ENCODE measurements at places on chromosomes 5 and 9.

- no peak for DNase-seq
Observed at GRCh38 chr9:130963337-130963908, 24.4 kb upstream of the FIBCD1 start.

GRCh38 chr9:108382310-108382709 is 473.5 kb downstream of the ACTL7B start:
- DNase-seq: no peak

- no peak for DNase-seq
Observed at GRCh38 chr5:152379331-152379730, 25.7 kb downstream of the NMUR2 start.

DNA sequence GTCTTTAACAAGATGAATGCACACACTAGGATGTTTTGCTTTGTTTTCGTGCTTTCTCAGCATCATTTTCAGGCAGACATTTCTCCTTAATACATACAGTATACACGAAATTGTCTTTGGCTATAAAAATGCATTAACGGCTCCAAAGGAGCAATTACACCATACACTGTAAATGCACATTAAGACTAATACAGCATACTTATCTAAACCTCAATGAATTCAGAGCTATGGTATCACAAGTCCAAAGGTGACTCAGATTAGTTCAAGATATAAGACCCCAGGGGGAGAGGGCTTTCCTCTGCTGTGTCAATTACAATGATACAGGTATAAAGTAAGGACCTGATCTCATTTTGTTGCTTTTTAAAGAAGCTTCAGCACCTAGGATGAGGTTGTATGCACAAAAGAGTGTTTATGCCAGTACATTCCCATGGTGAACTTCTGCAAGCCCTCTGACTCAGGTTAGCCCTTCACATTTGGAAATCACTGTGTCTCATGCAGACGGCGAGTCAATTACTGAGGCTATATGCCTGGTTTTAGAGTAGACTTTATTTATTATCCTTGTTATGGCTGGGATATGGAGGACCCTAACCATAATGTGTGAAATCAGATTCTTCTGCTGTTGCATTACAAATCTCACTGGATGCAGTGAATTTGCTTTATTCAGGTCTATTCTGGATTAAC is 233.3 kb downstream of the ZNF608 start:
- no peak for DNase-seq

DNA sequence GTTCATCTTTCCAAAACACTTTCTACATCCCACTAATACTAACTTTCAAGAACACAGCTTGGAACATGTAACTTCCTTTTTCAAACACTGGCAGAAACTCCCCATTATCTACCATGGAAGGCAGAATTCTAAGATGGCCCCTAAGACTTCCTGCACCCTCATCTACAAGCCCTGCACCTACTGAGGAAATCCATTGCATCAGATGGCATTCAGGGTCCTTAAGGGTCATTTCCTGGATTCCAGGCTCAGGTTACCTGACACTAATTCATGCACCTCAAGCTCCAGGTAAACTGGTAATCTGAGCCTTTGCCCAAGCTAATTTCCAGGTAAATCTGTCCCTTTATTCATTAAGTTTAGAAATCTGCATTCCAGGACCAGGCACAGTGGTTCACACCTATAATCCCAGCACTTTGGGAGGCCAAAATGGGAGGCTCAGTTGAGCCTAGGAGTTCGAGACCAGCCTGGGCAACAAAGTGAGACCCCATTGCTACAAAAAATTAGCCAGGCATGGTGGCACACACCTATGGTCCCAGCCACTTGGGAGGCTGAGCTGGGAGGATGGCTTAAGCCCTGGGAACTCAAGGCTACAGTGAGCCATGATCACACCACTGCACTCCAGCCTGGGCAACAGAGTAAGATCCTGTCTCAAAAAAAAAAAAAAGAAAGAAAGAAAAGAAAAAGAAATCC is 91.6 kb downstream of the NFIB start:
- DNase-seq: no peak

DNA sequence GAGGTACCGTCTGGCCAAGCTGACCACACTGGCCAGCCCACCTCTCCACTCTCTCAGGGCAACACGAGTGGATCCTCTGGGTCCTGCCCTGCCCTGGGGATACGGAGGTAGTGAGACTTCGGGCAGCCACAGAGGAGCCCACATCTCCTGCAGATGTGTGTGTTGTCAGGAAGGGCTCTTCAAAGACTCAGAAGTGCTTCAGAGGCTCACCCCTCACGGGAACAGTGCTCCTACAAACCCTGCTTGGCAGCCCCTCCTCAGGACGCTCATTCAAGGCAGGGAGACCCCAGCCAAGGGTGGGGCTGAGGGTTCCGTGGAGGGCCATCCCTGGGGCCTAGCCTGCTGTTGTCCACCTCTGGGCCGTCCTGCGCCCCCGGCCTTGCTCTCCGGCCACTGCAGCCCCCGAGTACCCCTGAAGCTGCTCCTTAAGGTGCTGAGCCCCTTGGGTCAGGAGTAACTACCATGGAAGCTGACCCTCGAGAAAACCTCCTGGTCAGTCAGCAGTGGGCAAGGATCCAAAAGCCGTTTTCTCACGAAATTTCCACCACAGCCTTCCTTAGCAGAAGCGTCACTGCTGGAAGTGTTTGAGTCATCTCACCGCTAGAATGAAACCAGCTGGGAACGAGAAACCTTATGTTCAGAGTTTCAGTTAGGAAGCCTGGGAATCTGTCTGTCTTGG is 23.2 kb upstream of the LRRC14B start:
- peak; percentile 92 for DNase-seq

GRCh38 chr5:22598796-22599195 is 254.3 kb downstream of the CDH12 start:
- no peak for DNase-seq

GRCh38 chr5:80961376-80962281 is 1.5 kb downstream of the RASGRF2 start:
- DNase-seq: no peak

GRCh38 chr5:10858307-10858706 is 97.3 kb upstream of the DAP start:
- no peak for DNase-seq

DNA sequence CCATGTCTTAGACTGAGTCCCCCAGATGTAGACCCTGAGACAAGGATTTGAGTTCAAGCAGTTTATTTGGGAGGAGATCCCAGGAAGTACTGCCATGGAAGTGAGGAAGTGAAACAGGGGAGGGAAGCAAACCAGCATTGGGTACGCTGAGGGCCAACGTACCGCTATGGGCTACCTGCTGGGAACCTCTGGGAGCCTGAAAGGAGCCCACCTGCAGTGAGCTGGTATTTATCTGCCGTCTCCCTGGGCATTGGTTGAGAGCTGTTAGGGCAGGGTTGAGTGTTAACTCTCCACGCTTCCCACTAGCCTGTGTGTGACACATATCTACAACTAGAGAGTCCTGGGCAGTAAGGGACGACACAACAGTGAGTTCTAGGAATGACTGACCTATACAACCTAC is 131.6 kb upstream of the SLC24A2 start:
- DNase-seq: no peak

GRCh38 chr5:75306746-75307145 is 30.3 kb upstream of the HMGCR start:
- peak; percentile 3 for DNase-seq

DNA sequence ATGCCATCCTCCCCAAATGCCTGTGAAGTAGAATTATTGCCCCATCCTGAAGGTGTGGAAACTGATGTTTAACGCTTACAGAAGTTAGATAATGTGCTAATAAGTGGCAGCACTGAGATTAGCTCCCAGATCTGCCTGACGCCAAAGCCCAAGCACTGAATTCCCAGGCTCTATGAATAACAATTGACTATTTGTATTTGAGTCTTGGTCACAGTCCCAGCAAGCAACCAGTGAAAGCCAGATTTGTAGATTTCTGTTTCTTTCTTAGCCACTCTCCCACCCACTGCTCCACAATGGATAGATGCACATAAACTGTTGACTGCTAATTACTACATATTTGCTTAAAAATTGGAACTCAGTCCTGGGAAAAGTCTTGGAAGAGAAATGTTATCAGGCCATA is 34.4 kb downstream of the FAM240B start:
- no peak for DNase-seq

- DNase-seq: no peak
Observed at GRCh38 chr9:6224393-6225154, 9.0 kb downstream of the IL33 start.

GRCh38 chr5:127299678-127300077 is 9.1 kb downstream of the MEGF10 start:
- no peak for DNase-seq

- peak; percentile 17 for DNase-seq
Observed at GRCh38 chr9:93207326-93207814, 23.4 kb downstream of the WNK2 start.

DNA sequence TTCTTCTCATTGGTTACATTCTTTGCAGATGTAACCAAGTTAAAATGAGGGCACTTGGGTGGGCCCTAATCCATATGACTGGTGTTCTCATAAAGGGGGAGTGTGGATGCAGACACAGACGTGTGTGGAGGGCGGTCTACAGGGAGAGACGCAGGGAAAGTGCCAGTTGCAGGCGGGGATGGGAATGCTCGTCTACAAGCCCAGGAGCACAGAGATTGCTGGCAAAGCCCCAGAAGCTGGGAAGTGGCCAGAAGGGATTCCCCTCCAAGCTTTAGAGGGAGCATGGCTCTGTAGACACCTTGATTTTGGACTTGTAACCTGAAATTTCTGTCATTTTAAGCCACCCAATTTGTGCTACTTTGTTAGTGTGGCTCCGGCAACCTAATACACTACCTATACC is 96.8 kb upstream of the CTSL start:
- DNase-seq: no peak

DNA sequence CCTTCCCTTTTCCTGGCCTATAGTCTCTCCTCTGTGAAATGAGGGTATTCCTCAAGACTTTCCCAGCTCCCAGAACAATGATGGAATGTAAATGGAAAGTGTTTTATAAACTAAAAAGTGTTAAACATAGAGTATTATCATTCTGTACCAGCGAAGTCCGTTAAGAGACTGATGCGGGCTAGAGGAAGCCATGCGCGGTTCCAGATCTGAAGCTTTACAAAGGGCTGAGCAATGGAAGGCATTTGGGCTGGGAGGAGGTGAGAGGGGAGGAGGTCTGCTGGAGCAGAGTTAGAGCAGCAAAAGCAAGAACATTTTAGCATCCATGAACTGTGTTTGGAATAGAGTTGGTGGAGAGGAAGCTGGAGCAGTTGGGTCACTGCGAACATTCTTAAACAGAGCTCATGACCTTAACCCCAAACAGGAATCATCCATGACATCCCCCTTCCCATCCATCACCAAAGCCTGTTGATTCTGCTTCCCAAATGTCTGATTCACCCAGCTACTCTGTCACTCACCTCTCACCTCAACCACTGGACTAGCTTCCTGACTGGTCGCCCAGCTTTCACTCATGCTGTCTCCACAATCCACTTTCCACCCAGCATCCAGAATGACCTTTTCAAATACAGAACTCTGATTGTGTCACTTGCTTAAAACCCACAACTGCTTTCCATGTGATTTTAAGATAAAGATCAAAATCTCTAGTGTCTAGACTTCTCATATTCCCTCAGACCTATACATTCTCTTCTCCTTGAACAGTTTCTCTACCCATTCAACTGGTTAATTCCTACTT is 37.1 kb downstream of the CDK5RAP2 start:
- DNase-seq: no peak

Measured in skeletal muscle cell (primary cell).